MG63 (cell line): ENCODE measurements at places on chromosomes 6 and 20. TPM values are rescaled to one million over a fixed set of nuclear protein-coding genes. Genes with fewer than 3 reads are reported as not detected.
A peak's percentile ranks its signal among the peaks of the same experiment; 100 is the strongest.

Gene RAET1G
- 3.2 TPM in 1 of 2 replicates, not detected in the other for total RNA-seq

Gene CRISP3
- total RNA-seq = not detected in 2 replicates

Gene MOXD1
- 1.9 and 2.9 TPM in 2 replicates for total RNA-seq

Gene PCED1A
- total RNA-seq = 4.7 and 7.9 TPM in 2 replicates

Gene GPX5
- total RNA-seq = not detected in 2 replicates

Gene MUC21
- total RNA-seq = not detected in 2 replicates

Gene E2F3
- 9.3 and 10.2 TPM in 2 replicates for total RNA-seq

Gene CDKAL1
- total RNA-seq = 6.5 and 7.2 TPM in 2 replicates

Gene VNN1
- total RNA-seq = 1.1 TPM in 1 of 2 replicates, not detected in the other

Gene ERVFRD-1
- total RNA-seq = not detected in 2 replicates

Gene DEFB132
- total RNA-seq = not detected in 2 replicates

Gene PLG
- total RNA-seq = not detected in 2 replicates

Gene DIDO1
- total RNA-seq = 20.0 and 21.2 TPM in 2 replicates

Gene BPI
- total RNA-seq = not detected in 2 replicates

Gene TP53TG5
- total RNA-seq = not detected in 2 replicates

DNA sequence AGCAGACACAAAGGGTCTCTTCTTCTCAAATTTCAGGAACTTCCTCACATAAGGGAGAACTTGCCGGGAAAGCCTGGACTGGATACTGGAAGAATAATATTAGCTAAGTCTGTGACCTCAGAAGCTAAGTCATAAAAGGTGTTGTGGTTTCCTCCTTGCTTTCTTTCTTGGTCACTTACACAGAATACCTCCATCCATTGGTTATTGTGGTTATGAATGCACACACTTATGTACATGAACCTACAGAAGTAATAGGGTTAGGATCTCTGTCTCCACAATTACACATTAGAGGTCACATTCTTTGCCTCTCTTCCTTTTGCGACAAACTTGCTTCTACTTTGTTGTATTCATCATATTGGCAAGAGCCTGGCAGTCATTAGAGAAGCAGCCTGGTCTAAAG is 40.4 kb downstream of the ZNF391 start:
- no peak for DNase-seq

- peak; percentile 59 for DNase-seq
Observed at GRCh38 chr6:13404228-13404891, 76.0 kb upstream of the TBC1D7 start.

GRCh38 chr6:124131779-124132178 is 328.1 kb downstream of the NKAIN2 start:
- DNase-seq = no peak

- DNase-seq = no peak
Observed at GRCh38 chr20:19000078-19000477, 186.5 kb downstream of the SCP2D1 start.

GRCh38 chr20:3407040-3407770 is at the start of gene DNAAF9:
DNAAF9 (minus strand) TSS chr20:3407669; CDS start chr20:3407557, 112 bp downstream.
- peak; percentile 44 for DNase-seq

GRCh38 chr6:155004576-155005372 is 9.7 kb downstream of the TIAM2 start:
- DNase-seq = no peak

DNA sequence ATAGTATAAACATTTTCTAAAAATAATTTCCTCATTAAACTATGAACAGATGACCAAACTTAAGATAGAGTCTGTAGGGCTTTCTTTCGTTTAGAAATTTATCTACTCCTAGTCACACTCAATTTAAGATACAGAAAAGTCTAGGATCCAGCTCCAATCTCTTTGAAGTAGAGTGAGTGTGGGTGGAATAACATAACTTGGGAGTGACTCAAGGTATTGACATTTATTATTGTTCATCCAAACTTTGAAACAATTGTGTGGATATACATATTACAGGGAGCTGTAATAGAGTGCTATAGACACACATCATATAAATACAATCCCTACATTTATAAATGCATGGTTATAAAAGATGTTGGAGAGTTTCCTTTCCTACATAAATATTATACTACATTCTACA is 715.2 kb upstream of the MANEA start:
- DNase-seq = no peak

DNA sequence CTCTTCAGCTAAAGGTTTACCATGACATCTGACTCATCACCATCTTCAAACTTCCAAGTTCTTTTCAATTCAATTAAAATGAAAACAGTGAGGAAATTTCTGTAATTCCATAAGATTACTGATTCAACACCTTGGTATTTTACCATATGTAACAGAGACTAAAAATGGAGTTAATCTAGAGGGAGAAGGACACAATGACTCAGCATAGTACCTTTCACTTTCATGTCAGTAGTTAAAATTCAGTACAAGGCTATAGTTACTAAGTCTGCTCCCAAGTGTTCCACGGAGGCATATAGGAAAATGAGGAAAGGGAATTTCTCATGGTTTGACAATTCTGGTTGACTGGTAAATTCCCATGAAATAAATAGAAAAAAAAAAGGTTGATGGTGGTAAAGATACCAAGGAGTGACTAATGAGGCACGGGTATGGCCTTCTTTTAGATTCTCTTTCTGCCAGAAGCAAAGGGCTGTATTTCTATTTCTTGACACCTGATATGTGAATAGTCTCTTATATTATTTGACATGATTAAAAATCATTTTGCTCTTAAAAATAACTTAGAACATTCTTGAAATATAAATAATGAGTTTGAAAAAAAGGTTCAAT is 526.7 kb upstream of the ADGRB3 start:
- no peak for DNase-seq

DNA sequence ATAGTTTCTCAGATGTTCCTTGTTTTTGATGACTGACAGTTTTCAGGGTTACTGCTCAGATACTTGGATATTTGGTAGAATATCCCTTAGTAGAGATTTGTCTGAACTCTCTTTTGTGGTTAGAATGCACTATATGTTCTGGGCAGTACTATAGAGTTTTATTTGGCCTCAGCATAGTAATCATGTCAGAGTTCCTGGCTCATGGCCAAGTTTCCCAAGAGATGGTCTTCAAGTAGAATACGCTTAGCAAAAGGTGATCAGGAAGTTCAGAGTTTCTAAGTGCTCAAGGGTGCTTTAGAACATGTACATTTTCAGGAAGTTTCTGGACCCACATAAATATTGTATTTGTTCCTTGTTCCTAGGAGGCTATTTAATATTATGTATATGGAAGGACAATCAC is 1209.7 kb upstream of the GJE1 start:
- DNase-seq = no peak

DNA sequence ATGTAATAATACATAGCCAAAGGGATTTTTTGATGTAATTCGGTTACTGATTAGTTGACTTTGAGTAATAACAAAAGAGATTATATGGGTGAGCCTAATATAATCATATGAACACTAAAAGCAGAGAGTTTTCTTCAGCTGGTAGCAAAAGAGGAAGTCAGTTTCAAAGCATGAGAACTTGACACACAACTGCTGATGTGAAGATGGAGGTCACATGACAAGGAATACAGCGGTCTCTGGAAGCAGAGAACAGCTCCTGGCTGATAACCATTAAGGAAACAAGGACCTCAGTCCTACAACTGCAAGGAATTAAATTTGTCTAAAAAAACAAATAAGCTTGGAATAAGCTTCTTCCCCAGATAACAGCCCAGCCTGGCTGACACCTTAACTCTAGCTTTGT is 154.5 kb upstream of the PRND start:
- no peak for DNase-seq

DNA sequence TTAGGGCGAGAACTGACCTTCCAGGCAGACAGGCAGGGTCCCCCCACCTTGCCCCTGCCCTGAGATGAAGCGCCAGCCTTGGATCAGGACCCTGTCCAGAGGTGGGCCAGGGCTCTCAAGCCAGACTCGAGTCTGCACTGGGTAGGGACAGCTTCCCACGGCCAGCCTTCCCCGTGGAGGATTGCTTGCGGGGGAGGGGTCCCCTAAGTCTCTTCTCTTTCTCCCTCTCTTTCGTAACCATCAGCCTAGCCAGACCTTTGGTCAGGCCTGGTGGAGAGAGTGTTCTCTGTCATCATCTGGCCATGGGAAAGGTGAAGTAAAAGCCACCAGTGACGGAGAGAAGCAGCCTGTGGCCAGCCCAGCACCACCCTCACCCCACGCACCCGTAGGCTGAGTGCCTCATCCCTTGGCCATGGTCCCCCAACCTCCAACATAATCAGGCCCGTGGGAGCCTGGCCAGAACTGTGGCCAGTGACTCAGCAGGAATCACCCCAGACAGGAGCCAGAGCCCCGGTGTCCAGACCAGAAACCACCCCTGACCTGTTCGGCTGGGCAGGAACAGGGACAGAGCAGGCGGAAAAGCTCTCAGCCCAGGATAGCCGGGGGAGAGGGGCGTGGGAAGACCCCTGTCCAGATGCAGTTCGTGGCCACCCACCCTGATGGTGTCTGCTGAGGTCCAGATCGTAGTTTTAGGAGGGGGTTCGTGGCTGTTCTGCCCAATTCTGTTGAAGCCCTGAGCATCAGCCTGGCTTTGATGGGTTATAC is 47.1 kb downstream of the SNAI1 start:
- peak; percentile 98 for DNase-seq

DNA sequence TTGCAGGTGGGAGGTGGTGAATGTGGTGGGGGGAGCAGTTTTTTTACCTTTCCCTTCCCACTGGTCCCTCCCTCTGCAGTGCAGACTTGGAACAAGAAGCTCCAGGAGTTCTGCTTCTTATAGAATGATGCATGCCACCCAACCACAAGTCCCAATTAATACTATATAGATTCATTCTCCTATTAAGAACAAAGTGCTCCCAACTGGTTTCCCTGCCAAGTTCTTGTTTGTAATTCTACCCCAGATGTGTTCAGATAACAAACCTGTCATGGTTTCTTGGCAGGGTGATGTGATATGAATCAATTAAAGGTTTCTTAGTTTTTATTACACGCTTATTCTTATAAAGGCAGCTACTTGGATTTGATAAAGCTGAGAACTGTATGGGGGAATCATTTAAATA is 23.9 kb downstream of the HDDC2 start:
- no peak for DNase-seq

GRCh38 chr6:146578054-146578453 is 20.7 kb upstream of the ADGB start:
- DNase-seq = no peak

GRCh38 chr20:35635652-35636051 is 20.0 kb downstream of the SPAG4 start:
- DNase-seq = no peak

GRCh38 chr20:49635166-49635565 is 67.2 kb upstream of the PTGIS start:
- no peak for DNase-seq

GRCh38 chr20:33099843-33100538 is 20.5 kb downstream of the BPIFB4 start:
- DNase-seq = no peak

GRCh38 chr20:38032585-38033329 is 499 bp downstream of the TTI1 start:
- DNase-seq = no peak

GRCh38 chr6:13725570-13725969 is 13.9 kb upstream of the RANBP9 start:
- peak; percentile 41 for DNase-seq

DNA sequence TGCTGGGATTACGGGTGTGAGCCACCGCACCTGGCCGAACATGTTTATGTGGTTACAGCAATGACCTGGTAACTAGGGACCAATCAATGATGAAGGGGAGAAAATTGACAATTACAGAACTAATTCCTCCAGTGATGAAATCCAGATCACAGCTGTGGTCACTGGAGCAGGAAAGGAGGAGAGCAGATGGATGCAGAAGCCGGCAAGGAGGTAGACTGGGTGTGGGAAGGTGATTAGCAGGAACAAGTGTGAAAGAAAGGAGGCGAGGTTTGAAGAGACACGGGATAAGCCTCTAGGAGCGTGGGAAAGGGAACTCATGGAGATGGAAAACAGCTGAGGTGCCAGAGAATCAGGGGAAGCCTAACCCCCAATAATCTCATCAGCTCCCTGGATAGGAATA is 17.2 kb upstream of the SPAG4 start:
- DNase-seq = no peak

DNA sequence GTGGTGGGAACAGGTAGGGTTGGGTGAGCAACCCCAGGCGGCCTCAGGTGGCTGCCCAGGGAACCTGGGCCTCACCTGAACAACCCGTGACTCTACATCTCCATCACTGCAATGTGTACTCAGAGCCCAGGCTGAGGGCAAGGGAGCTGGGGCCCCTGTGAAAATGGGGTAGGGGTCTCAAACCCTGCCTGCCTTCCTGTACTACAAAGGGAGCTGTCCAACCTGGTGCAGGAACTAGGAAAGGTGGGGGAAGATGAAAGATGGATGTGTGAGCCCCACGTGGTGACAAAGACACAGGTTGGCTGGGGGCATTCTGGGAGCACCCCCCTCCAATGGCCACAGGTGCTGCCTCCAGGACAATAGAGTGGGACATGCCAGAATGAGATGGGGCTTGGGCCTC is 62.1 kb upstream of the SLC2A12 start:
- no peak for DNase-seq

GRCh38 chr6:45710304-45710821 is 305.3 kb downstream of the CLIC5 start:
- DNase-seq = no peak

GRCh38 chr6:105372142-105372848 is 30.6 kb downstream of the PREP start:
- DNase-seq = no peak

DNA sequence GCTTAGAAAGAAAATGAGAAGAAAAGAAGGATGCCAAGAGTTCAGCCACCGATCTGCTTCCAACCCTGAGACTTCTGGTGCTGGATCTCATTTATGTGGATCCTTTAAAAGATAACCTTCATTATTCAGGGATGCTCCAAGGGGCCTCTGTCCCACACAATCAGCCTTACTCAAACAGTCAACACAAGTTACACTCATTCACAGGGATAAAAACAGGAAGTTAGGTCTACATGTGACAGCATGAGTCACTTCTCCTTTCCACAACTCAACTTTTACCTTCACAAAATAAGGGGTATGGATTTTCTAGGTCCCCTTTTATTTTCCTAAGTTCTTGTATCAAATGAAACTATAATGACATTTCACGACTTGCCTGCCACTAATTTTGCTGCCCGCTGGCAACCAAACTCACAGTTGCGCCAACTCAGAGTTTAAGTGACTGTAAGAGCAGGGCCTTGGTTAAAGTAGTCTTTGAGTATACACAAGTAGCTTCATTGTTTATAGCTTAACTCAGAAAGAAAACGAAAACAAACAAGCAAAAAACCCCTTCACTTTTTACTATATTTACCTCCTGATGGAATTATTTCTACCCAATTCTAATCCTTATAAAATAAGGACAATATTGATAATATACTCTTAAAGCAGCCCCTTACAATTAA is 278.8 kb upstream of the RUNX2 start:
- DNase-seq = no peak

DNA sequence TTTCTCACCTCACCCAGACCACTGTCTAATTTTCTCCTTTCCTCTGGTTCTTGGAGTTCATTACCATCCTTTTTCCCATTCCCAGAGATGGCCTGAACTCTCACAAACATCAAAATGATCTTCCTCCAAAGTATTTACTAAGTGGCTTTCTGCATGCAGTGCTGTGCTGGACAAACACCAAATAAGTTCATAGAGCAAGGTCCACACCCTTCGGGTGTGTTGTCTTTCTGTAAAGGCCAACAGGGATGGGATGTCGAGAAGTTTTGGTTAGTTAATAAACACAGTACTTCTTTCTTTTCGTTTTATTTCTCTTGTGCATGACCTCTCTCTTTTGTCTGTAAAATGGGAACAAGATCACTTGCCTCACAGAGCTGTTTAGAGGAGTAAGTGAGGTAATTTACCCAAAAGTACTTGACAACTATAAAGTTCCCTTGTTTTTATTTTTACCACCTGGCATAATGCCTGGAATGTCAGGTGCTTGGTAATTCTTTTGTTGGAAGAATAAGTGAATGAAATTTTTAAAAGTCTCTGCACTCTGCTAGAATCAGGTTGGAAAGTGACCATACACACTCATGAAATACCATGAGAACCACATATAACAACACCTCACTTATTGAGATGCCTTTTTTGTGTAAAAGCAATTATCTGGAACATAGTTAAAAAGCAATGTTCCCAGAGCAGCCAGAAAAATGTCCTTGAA is 22.8 kb upstream of the CCN6 start:
- DNase-seq = no peak
